ENCODE measurements at places on chromosomes 5 and 9.

- DNase-seq: no peak
These were observed 88.0 kb downstream of the LMX1B start for GRCh38 chr9:126701813-126702140.

- DNase-seq: no peak
These were observed 304.3 kb upstream of the CTNND2 start for GRCh38 chr5:12208366-12209100.

- no peak for DNase-seq
These were observed 80.2 kb upstream of the TBC1D2 start for GRCh38 chr9:98335661-98336060.

DNA sequence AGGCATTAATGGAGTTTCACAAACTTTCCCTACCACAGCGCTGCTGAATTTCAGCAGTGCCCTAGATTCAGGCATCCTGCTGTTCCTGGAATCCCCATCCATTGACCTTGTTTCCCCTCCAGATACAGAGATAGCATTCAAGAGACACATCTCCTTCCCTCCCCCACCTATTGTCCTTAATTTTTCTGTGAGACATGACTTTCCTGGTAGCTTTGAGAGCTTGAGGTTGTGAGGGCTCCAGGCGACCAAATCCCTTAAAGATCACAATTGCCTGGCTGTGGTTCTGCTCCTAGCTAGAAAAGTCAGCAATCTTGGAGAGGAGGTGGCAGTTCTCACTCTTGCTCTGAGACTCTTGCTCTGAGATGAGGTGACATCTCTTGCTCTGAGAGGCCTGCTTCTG lies 48.0 kb downstream of the PRR16 start:
- DNase-seq: peak; percentile 22

DNA sequence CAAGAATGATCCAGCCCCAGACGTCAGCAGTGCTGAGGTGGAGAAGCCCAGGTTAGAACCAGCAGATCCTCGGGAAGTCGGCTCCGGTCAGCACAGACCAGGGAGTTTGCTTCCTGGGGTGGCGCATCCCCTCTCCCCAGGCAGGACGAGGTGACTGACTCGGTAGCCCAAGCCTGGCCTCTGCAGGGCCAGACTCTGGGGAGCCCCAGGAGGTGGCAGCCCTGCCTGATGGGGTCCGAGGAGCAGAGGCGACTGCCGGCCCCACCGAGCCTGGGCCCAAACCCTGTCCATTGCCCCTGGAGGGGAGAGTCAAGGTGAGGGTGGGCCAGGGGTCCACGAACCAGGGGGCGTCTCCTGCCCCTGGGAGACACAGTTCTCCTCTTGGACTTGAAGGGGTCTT lies 52.9 kb upstream of the SARDH start:
- no peak for DNase-seq

DNA sequence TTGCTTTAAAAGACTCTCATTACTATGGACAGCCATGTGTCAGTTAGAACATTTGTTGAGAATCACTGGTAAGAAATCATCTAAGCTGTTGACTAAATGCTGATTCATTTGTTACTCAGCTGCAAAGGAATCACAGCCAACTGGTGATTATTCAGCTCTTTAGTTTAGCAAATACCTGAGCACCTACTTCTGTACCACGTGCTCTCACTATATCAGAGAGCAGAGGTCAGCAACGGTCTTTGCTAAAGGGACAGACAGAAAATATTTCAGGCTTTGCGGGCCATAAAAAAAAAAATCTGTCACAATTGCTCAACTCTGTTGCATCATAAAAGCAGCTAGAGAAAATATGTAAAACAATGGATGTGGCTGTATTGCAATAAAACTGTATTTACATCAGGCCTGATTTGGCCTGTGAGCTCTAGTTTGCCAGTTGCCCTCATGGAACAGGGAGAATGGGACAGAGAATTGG lies 377.6 kb downstream of the DNAH5 start:
- DNase-seq: peak; percentile 69

DNA sequence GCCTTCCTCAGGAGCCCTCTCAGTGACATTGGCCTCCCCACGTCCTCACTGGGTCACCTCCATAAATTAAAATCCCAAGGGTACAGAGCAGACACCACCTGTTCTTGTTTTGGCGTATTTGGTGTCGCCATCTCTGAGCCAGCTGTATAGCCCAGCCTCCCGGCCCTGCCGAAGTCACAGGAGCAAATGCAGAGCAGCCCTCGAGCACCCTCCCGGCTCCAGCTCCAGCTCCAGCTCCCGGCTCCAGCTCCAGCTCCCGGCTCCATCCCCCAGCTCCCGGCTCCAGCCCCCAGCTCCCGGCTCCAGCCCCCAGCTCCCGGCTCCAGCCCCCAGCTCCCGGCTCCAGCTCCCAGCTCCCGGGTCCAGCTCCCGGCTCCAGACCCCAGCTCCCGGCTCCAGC lies 74.3 kb downstream of the ZNF354C start:
- no peak for DNase-seq

DNA sequence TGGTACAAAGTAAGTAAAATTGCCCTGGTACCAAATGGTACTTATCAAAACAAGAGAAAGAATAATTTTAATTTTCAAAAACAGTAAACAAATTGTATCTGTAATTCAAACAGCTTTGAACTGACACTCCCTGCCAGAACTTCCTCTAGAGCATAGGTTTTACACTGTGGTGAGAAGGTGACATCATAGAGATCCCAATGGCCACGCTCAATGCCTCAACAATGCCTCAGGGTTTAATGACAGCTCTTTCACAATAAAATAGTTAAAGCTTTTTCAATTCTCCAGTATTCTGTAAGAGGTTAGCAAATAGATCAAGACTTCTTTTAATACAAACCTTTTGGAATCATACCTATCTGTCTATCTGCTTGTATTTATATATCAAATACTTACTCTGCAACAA lies 437.1 kb downstream of the PRR16 start:
- peak; percentile 7 for DNase-seq

DNA sequence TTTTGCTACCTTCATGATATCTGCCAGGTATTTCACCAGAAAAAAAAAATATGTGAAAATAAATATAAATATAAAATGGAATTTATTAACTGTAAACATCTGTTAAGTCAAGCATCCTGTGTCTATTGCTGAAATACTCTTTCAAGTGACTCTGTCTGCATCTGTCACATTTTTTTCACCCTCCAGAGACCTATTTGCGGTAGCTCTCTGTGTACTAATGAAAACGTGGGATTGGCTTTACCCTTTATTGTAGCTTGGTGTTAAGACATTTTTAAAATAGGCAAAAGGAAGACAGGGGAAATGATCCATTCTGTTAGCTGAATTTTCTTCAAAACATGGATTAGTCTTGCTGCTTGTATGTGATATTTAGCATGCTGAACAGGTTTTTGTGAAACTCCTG lies 536.0 kb upstream of the WWC1 start:
- DNase-seq: no peak

DNA sequence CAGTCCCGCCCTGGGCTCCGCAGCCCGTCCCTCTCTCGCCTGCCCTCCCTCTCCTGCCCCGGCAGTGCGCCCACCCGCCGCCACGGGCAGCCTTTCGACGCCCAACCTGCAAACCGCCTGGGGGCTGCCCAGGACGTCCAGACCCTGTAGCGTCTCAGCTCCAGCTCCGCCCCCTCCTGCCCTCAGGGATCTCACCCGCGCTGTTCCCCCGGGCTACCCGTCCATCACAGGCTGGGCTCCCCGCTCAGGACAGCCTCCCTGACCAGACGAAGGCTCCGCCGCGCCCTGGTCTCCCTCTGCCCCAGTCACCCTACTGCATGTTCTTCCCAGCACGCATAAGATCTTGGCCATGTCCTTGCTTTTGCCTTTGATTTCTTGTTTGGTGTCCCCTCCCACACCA lies 1.4 kb downstream of the RASGEF1C start:
- DNase-seq: no peak

DNA sequence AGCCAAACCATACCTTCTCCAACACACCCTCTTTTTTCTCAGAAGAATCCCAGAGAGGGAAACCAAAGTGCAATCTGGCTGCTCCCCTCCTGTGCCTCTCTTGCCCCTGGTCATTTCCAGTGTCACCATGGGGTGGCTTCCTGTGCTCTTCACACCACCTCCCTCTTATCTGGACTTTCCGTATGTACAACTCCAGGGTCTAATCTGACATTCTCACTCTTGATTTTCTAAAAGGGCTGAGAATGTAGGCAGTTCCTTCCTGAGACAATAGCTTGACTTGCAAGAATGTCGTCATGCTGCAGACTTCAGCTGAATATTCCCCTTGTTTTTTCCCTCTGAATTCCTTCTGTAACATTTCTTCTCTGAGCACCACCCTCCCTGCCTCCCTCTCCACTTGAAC lies 110.2 kb downstream of the FBXL7 start:
- no peak for DNase-seq

GRCh38 chr5:109907189-109907588 lies 217.5 kb downstream of the MAN2A1 start:
- DNase-seq: peak; percentile 12

- no peak for DNase-seq
These were observed 1106.0 kb downstream of the TAF11L14 start for GRCh38 chr5:18740301-18740700.

DNA sequence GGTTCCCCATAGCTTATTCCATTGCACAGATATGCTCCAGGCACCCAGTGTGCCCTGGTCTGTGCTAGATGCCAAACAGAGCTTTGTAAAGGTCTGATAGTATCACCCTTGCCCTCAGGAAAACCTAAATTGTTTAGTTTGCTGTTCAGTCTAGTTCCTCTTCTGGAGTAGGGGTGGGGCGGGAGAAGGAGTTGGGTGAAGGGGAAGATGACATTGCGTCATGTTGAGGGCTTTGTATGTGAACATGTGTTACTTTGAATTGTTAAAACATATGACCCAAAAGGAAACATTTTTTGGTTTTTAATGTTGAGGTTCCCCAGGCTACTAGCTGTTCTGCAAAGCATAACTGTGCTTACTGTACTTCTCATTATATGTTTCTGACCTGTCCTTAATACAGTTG lies 40.6 kb downstream of the HACD4 start:
- DNase-seq: no peak

DNA sequence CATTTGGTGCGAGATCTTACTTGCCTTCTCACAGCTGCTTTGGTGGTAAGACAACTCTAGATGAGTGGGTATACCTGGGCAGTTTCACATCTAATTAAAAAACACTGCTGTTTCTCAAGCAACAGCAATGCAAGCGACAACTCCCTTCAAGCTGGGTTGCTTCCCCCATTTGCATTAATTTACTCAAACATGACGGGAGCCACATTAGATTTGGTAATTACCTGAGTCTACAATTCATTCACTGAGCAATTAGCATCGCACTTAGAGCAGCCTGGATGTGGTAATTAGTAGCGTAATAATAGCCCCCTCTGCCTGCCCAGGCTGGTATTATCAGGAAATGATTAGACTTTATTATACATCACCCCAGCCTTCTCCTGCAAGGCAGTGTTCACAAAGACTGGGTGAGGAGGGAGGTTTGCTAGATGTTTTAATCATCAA lies 73.4 kb downstream of the FBXO38 start:
- no peak for DNase-seq

- DNase-seq: peak; percentile 6
These were observed 733.4 kb downstream of the TLE4 start for GRCh38 chr9:80305136-80305535.

DNA sequence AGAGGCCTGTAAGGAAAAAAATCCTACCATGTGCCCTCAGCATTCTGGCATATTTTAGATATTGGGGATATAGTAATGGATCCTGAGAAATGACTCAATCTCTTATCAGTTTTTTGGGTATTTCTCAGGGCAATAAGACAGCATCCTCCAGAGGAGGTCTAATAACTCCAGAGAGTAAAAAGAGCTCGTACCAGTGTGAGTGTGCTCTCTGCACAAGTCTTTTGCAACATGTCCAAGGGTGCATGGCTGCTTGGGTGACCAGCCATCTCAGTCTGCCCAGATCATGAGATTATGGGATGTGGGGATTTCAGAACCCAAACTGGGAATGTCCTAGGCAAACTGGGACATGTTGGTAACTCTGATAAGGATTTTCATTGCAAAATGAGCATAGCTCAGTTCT lies 15.3 kb downstream of the ASPN start:
- no peak for DNase-seq

DNA sequence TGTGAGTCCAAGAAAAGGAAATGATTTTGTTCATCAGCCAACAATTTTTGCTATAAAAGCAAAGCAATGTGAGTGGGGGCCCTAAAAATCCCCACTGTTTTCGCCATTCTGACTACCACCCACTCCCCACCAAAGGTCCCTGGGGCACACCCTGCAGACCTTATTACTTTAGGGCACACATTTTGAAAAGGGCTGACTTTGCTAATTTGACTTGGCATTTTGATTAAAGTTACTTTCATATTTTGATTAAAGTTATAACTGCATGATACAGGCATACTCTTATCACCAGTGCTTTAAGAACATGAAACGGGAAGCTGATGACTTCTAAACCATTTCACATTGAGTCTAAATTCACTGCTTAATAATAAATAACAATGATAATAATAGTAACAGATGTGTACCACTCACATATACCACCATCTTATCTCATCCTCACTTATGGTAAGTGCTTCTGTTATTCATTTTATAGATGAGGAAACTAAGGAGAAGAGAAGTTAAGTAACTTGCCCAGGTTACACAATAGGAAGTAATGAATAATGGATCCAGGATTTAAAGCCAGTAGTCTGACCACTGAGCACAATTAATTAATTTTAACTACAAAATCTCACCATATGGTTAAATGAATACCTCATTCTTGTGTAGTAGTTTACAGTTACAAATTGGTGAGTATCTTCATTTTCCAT lies 25.4 kb upstream of the NR3C1 start:
- no peak for DNase-seq

DNA sequence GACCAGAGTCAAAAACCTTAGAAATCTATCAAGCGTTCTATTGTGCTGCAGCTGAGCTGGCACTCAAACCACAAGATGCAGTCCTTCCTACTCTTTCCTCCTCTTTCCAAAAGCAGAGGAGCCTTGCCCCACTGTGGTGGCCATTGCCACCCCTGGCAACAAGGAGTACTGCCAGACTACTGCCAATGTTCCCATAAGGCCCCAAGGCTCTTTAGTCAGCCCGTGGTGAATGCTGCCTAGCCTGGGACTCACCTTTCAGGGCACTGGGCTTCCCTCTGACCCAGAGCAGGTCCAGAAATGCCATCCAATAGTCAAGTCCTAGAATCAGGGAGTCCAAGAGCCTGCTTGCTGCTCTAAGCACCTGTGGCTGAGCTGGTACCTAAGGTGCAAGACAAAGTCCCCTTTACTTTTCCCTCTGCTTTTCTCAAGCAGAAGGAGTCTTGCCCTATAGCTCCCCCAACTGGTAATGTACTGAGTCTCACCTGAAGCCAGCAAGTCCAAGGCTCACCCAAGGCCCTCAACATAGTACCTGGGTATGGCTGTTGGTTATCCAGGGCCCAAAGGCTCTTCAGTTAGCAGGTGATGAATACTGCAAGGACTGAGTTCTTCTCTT lies 219.4 kb downstream of the ATPSCKMT start:
- peak; percentile 30 for DNase-seq

GRCh38 chr5:127844581-127845021 lies 141.4 kb downstream of the CCDC192 start:
- no peak for DNase-seq

- no peak for DNase-seq
These were observed 420.8 kb downstream of the MTRR start for GRCh38 chr5:8289779-8290178.

- DNase-seq: no peak
These were observed 20.6 kb downstream of the OR2V2 start for GRCh38 chr5:181167814-181168488.

- no peak for DNase-seq
These were observed 99.3 kb downstream of the CDK5RAP2 start for GRCh38 chr9:120480707-120481106.

All from fibroblast of skin of back (primary cell).